Left cardiac atrium (tissue), 4 donors: ENCODE measurements at places on chromosomes 3 and 15. TPM values are rescaled to one million over a fixed set of nuclear protein-coding genes. Genes with fewer than 3 reads are reported as not detected.

- DNase-seq, result no peak
These were observed 19.8 kb downstream of the CFAP92 start for GRCh38 chr3:128973988-128974564.

GRCh38 chr3:105828703-105829102 lies 40.1 kb downstream of the CBLB start:
- no peak for DNase-seq

DNA sequence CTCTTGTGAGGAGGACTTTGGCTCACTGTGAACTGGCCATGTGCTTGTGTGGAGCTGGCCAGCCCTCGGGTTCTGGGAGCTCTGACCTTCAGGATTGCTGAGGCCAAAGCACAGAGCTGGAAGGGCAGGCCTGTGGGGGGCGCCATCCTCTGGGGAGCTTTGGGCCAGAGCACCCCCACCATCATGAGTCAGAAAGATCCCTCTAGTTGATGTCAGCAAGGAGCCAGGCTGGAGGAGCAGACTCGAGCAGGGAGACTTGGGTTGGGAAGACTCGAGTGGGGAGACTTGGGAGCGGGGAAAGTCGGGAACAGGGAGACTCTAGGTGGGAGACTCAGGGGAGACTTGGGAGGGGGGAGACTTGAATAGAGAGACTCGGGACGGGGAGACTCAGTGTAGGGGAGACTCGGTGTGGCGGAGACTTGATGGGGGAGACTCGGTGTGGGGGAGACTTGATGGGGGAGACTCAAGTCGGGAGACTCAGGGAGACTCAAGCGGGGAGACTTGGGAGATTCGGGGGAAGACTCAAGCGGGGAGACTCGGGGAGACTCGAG lies 37.7 kb upstream of the PLXNA1 start:
- DNase-seq, result no peak

Gene KBTBD12
- 3.2 TPM for total RNA-seq

GRCh38 chr3:37765591-37766488 lies 95.8 kb upstream of the CTDSPL start:
- peak; percentile 39 for DNase-seq

GRCh38 chr15:73630921-73631362 lies 2.2 kb downstream of the NPTN start:
- DNase-seq, result no peak

DNA sequence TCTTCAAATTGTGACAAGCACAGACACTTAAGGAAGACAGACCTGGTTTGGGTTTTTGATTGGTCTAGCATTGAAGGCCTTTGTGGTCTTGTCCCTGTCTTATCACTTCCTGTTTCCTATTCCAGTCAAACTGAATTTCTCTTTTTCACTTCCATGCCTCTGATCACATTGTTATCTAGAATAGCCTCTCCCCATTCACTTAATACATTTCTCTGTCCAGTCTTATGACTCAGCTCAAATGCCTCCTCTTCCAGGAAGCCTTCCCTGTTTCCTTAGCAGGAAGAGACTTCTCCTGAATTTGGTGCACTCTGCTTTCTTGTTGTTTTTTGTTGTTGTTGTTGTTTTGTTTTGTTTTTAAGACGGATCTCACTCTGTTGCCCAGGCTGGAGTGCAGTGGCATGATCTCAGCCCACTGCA lies 45.5 kb downstream of the LIMD1 start:
- no peak for DNase-seq

Gene GREM1
- 1.1 TPM for total RNA-seq

Gene PYGO1
- 4.5 TPM for total RNA-seq

DNA sequence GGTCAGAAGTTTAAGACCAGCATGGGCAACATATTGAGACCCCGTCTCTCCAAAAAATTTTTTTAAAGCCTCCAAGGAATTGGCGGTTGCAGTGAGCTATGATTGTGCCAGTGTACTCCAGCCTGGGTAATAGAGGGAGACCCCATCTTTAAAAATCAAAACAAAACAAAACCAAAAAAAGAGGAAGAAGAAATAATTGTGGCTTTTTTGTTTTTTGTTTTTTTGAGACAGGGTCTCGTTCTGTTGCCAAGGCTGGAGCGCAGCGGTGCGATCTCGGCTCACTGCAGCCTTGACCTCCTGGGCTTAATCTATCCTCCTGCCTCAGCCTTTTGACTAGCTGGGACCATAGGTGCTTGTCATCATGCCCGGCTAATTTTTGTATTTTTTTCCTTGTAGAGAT lies 4.5 kb upstream of the SLC30A4 start:
- no peak for DNase-seq

DNA sequence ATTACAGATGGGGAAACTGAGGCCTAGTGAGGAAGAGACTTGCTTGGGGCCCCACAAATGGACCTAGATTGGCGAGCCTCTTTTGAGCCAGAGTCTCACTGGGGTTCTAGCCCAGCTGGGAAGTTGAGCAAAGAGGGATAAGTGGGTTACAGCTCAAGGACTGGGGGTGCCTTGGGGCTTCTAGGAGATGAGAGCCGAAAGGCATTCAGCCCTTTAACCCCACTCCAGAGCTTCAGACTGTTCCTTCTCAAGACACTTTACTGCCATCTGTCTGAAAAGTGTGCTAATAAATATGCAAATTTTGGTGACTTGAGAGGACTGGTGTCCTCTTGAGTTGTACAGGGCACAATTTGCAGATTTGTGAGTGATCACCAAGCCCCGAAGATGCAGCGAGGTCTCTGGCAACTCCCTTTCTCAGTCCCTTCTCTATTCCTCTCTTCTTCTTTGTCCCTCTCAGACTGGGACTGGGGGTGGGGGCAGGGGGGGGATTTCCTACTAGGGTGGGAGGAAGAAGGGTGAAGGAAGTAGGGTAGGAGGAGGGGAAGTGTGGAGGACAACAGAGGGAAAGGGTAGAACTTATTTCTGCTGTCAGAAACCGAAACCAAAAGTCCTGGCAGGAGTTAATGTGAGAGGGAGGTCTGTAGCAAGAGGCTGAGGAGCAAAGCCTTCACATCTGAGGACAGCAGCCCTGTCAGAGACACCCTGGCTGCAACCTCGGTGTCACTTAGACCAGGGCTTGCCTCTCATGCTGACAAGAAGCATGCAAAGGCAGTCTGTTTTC lies 16.2 kb upstream of the ANKDD1A start:
- no peak for DNase-seq

- no peak for DNase-seq
These were observed 86.3 kb downstream of the PPM1L start for GRCh38 chr3:160842021-160843005.

GRCh38 chr3:148095962-148096361 lies 601.7 kb upstream of the AGTR1 start:
- DNase-seq, result no peak

Gene ARPIN
- total RNA-seq, result 10.2 TPM

Gene TMEM158
- 0.56 TPM for total RNA-seq

DNA sequence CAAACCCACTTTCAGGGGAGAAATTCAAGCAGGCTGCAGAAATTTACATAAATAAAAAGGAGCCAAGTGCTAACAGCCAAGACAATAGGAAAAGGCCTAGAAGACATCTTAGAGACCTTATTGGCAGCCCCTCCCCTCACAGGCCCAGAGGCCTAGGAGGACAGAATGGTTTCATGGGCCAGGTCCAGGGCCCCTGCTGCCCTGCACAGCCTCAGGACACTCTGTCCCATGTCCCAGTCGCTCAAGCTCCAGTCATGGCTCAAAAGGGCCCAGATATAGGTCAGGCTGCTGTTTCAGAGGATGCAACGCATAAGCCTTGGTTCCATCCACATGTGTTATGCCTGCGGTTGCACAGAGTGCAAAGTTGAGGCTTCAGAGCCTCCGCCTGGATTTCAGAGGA lies 55.8 kb downstream of the SLC41A3 start:
- DNase-seq, result no peak

Gene SLC9C1
- 1.4 TPM for total RNA-seq

DNA sequence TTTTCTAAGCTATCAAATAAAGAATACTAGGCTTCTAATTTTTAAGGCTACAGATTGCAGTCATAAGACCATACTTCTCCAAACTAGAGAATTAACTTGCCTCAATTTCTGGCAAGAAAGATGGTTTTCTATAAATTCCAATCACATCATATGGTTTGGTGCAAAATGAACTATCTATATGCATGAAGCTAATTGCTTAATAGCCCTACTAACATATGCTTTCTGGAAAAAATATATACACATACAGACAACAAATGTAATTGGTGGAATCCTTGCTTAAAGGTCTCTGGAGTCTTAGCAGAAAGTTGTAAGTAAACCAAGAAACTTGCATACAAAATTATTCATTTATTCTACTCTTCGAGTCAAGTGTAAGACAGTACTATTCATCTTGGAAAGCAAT lies 113.1 kb upstream of the NANOGP8 start:
- DNase-seq, result no peak

DNA sequence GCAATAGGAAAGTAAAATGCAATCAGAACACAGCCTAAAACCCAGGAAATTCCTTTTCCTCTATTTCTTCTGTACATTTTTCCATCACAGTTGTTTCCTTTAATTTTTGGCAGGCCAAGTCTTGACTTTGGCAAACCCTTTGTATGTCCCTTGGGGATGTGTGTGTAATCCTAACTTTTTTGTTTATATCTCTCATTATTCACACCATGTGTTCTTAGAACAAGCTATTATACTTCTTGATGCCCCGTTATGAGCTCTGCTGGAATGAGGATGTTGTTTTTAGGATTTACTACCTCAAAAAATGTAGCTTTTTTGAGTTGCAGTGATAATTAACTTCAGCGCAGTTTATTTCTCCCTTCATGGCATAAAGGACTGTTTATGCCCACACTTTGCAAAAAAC lies 123.4 kb downstream of the ABI3BP start:
- no peak for DNase-seq

Gene GNL3
- 61.2 TPM for total RNA-seq

GRCh38 chr3:113262304-113262665 lies 50.9 kb downstream of the BOC start:
- DNase-seq, result no peak

- peak; percentile 98 for DNase-seq
These were observed at the start of gene SETD5 for GRCh38 chr3:9397332-9397905. Gene SETD5, plus strand, starts transcription at chr3:9397615. Its CDS starts 31,324 bp downstream, at chr3:9428939.

DNA sequence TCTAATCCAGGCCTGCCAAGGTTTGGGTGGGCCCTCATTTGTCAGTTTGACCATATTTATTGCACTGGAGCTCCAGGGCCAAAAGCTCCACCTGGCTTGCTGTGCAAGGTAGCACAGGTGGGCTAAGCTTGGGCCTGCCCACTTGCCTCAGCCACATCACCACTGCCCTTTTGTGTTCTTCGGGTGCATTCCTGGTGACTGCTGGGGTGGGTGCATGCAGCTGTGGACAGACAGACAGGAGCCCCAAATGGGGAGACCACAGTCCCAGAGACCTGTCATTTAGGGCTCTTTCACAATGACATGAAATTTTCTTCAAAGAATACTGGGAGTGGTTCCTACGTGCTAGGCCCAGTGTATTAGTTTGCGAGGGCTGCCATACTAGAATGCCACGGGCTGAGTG lies 2.7 kb downstream of the MESP2 start:
- DNase-seq, result no peak

GRCh38 chr3:125331243-125331642 lies 43.9 kb downstream of the ZNF148 start:
- DNase-seq, result no peak

DNA sequence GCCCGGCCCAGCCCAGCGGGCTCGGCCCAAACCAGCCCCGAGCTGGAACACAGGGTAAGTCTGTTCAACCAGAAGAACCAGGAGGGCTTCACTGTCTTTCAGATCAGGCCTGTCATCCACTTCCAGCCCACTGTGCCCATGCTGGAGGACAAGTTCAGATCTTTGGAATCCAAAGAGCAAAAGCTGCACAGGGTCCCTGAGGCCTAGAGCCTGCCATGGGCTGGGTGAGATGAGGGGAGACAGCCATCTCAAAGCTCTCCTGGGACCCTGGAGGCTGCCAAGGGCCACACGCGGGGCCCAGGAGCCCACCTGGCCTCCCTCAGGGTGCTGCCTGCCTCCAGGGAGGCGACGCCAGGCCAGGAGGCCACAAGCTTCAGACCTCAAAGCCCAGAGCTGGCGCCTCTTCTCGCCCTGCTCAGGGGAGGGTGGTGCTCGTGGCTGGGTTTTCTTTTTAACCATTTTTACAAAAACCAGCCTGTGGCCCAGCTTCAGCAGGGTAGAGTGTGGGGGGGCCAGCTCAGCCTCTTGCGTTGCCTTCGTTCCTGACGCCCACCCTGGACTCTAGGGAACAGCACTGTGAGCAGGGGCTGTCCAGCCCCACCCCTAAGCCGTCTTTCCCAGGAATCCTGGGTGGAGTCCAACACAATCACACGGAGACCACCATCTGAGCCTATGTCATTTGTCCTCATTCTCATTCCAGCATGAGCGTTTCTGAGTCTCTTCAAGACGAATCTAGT lies 107.0 kb downstream of the ETFA start:
- DNase-seq, result peak; percentile 12

DNA sequence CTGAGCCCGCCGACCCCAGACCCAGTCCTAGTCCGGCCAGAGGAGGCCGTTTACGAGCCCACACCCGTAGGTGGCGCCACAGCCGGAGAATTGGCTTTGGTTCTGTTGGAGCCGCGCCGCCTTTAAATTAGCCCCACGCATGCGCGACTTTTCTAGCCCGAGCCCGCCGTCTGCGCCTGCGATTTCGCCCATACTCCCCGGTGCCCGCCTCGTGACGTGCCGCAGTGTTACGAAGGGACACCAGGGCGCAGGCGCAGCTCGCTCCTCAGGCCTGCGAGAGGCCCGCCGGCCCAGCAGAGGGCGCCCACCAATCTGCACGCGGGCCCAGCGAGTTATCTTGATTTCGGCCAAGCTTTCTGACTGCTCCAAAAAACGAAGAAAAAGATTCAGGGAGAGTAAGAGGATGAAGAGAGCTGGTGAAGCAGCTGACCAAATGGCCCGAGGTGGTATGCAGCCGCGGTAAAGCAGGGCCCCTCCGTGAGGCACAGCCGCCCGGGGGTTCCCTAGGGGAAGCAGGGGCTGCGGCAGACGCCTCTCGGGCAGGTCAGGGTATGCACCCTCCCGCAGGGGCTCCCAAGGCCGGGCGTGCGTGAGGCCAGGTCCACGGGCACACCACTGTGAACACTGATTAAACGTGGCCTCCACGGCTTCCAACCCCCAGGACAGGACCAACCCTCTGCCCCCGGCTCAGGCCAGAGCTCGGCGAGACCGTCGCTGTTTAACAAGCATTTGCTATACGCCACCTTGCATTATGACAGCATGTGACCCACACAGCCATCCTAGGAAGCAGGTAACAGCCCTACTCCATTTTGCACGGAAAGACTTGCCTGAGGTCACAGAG lies 32.8 kb downstream of the RPN1 start:
- DNase-seq, result peak; percentile 98

Gene OPA1
- 93.8 TPM for total RNA-seq

DNA sequence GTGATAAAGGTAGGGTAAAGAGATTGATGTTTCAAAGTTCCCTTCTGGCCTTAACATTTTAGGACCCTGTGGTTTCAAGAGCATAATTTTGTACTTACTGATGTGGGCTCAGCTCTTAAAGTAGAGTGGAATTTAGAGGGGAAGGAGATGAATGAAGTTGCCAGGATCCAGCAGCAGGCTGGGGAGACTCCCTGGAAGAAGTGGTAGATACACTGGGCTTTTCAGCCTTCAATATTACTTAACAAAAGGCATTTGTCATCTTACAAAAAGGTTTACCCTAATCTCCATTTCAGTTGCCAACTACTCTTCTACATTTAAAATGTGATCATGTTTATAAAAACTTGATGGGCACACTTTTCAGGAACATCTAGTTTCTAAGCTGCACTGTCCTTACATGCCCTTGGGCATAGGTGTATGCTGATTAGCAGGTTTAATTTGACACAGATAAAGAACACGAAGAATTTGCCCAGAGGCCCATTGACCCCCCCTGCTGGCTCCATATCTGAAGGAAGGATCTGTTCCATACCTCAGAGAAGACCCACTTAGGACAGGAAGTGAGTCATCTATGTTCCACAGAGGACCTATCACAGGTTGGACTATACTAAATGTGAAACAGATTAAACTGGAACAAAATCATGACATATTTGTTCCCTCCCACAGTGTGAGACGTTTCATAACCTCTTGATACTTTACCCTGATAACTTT lies 93.0 kb upstream of the LPP start:
- no peak for DNase-seq

- DNase-seq, result no peak
These were observed 14.4 kb upstream of the GMPPB start for GRCh38 chr3:49738067-49738713.
